ENCODE measurements at places on chromosomes 2 and 18. TPM values are rescaled to one million over a fixed set of nuclear protein-coding genes. Genes with fewer than 3 reads are reported as not detected.

DNA sequence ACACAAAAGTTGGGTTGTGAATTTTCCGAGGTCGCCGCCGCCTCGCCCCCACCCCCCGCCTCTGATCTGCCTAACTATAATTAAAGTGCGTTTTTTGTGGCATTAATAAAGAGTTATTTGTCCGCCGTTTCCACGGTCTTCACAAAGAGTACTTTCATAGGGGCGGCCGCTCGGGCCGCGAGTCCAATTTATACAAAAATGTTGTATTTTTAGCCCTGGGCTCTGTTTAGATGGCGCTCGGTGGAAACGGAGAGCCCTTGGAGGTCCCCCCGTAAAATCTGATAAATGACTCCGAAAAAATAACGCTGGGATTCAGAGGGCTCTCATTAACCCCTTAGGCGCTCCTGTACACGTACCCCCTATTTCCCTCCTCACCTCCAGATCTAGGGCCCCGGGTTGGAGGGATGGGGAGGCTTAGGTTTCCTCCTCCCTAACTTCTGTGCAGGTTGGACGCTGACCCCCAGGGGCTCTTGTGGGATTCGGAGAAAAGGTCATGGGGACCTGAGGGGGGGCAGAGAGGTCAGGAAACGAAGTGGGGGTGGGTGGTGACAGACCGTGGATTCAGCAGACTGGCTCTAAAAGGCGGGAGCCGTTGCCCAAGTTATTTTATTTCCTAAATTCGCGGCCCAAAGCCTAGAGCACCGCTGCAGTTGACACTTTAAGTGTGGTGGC is 1.9 kb downstream of the CYP26B1 start:
- DNase-seq, result peak; percentile 32

- no peak for DNase-seq
These were observed 6.1 kb downstream of the RNF144A start for GRCh38 chr2:6923319-6923718.

IL1R1 gene
- total RNA-seq, result 26.6 TPM

GRCh38 chr2:53715568-53715967 is 52.0 kb upstream of the CHAC2 start:
- no peak for DNase-seq
